Caki2 (cell line): ENCODE measurements at places on chromosomes 7 and 10.
A peak's percentile ranks its signal among the peaks of the same experiment; 100 is the strongest.

- no peak for DNase-seq
Measured at GRCh38 chr10:44761076-44761475, 150.1 kb upstream of the TMEM72 start.

DNA sequence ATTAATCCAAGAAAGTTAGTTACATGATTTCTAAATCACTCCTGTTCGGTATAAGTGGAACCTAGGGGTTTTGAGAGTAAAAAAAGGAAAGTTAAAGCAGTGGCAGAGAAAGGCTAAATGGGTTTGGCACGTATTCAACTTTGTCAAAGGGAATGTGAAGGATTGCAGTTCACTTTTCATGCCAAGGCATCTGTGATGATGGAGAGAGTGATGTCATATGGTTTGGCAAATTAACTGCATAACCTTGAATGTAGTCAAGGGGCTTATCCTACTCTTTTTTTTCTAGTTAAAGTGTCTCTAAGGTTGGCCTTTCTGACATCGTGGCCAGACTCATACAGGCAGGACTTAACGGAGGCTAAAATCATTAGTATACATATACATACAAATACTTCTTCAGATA lies 277.8 kb downstream of the EXOC4 start:
- DNase-seq: no peak

DNA sequence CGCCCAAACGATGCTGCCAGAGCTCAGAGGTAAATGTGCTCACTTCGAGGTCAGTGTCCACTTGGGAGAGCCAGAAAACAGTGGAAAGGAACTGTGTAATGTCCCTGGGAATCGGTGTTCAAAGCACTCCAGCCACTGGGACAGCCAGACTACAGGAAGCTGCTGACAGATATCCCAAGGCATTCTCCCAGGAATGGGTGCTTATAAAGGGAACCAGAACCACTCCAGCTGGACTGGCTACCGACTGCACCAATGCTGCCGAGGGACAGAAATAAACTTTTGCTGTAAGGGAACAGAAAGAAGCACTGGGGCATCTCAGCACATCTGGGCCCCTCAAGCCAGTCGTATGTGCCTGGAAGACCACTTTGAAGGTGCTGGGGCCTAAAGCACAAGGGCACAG lies 76.7 kb downstream of the ATXN7L1 start:
- DNase-seq: no peak

- DNase-seq: no peak
Measured at GRCh38 chr7:108535257-108535656, 9.3 kb upstream of the PNPLA8 start.

GRCh38 chr7:40622941-40623501 lies 488.2 kb downstream of the SUGCT start:
- DNase-seq: no peak

- no peak for DNase-seq
Measured at GRCh38 chr7:131488361-131488760, 68.1 kb downstream of the PODXL start.

- no peak for DNase-seq
Measured at GRCh38 chr10:131667047-131667446, 233.8 kb upstream of the PPP2R2D start.

DNA sequence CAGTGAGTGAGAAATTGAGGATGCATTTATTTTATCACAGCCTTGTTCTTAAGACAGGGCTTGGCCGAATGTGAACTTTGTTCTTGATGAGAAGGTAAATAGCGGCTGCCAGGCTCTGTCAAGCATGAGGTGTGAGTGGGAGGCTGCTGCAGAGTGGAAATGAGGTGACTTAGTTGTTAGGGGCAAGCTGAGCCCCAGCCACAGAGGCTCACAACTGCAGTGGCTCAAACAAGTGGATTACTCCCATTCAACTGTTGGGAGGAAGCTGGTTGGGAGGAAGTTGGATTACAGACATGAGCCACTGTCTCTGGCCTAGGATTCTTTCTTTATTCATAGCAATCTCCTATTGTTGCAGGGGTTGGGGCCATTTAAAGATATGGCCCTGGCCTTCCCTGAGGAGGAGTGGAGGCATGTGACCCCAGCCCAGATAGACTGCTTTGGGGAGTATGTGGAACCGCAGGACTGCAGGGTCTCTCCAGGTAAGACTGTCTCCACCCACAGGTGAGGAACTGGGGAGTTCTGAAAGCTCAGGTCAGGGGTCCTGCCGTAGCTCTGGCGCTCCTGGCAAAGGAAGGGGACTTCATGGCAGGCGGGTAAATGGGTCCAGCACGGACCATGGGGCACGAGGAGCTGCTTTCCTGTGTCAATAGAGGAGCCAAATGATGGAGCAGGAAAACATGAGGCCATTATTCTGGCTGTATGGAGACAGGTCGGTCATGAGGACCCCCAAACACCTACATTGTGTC lies 7.1 kb downstream of the ZSCAN25 start:
- no peak for DNase-seq

DNA sequence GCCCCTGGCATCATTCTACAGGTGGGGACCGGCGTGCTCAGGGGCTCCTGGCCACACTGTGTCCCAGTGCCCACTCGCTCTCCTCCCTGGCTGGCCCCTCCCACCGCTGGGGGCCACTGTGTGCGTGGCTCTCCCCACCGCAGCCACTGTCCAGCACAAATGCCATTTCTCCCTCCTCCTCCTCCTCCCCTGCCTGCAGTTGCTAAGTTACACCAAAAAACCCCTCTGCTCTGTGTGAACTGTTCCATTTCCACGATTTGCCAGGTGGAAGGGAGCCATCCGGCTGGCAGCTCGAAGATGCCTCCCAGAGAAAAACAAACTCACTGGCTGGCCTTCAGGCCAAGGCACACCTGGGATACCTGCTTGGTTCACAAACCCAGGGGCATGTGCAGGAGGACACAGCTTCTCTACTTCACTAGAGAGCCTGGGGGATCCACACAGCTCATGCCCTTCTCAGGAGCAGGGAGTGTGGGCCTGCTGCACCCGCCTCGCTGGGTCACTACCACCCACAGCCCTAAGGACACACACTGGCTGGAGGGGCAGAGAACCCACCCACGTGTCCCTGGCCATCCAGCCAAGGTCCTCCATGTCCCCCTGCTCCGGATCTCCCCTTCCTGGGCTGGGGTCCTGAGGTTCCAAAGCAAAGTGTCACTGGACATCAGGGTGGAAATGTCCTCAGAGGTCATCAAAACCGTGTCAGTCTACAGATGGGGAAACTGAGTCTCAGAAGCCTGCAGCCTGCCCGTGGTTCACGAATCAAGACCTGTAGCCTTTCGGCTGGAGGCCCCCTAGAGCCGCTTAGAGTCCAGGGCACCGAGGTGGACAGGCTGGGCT lies 1.7 kb downstream of the RASGEF1A start:
- no peak for DNase-seq

GRCh38 chr7:141333459-141333858 lies 217.8 kb upstream of the AGK start:
- DNase-seq: no peak

DNA sequence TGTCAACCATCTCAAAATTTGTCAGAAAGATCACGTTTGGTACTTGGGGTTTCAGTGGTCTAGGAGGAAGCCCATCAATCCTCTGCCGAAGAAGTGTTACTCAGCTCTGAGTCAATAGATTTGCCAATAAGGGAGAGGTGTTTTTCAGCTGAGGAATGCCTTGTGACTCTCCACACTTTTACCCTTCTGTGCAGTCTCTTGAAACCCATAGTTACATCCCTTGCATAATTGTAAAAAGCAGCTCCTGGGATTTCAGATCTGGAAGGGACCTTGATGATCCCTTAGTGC lies 47.5 kb downstream of the INSYN2A start:
- DNase-seq: peak; percentile 63

DNA sequence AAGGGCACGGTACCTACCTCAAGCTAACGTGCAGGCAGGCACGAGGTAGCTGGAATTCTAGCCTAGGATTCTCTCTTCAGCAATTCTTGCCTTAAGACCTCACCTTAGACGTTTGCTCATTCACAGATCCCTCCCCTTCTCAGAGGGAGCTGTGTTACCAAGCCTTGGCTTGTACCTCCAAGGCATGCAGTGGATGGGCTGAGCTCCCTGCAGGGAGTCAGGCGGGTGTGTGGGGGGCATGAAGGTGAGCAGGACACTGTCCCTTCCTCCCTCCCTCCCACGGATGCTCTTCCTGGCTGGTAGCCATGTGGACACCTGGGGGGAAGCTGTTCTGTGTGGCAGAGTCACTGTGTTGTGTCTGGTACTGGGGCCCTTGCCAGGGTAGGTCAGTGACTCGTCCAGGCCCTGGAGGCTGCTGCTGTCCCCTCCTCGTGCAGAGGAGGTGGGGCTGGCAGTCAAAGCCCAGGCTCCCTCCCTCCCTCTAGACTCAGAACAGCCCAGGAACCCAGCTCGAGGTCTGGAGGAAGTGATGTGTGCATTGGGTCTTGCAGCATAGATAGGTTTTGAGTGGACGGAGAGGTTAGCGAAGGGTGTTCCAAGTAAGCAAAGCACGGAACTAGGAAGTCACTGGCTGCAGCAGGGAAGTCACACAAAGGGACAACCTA lies 222.2 kb upstream of the SH2B2 start:
- peak; percentile 99 for DNase-seq

DNA sequence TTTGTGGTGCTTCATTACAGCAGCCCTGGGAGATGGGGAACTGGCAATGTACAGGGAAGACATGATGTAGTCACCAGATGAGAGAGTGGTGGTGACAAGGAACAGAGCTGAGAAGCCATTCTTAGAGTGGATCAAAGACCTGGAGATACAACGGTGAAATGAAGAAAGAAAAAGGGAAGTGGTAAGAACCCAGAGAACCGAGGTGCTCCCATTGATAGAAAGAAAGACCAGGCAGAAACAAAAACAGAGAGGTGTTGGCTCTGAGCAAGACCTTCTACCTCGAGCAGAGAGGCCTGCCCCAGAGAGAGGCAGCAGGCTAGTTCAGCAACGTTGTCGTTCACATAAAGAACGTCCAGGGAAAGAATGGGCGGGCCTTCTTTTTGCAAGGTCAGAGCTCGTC lies 186.7 kb downstream of the ADAM12 start:
- DNase-seq: no peak

DNA sequence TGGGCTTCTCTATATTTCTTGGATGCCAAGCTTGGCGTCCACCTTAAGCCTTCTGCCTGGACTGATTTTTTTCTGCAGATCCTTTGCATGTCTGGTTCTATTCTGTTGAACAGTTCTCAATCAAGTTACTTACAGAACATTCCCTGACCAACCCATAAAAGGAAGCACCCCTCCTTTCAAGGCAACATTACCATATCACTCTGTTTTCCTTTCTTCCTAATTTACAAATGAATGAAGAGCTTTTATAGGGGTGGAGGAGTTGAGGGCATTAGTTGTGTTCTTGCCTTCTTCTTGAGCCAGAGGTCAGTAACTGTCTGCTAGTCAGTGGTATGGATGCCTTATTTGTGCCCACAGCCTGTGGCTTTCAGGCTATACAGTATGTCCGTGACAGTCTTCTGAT lies 361.0 kb downstream of the PHTF2 start:
- DNase-seq: no peak

- DNase-seq: no peak
Measured at GRCh38 chr10:55191236-55191860, 390.3 kb upstream of the PCDH15 start.

GRCh38 chr10:74056050-74056818 lies 58.3 kb downstream of the VCL start:
- DNase-seq: peak; percentile 54

DNA sequence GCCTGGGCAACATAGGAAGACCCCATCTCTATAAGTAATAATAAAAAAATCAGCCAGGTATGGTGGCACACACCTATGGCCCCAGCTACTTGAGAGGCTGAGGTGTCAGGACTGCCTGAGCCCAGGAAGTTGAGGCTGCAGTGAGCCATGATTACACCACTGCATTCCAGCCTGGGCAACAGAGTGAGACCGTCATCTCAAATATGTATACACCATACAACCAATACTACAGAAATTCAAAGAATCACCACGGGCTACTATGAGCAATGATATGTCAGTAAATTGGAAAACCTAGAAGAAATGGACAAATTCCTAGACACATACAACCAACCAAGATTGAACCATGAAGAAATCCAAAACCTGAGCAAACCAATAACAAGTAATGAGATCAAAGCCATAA lies 60.3 kb upstream of the ZC3HAV1 start:
- no peak for DNase-seq

GRCh38 chr10:99435986-99436638 lies 5.7 kb upstream of the GOT1 start:
- DNase-seq: peak; percentile 23

GRCh38 chr10:119205894-119206602 lies 1.3 kb upstream of the GRK5 start:
- DNase-seq: peak; percentile 52

GRCh38 chr7:15430911-15431310 lies 130.9 kb downstream of the AGMO start:
- DNase-seq: no peak

DNA sequence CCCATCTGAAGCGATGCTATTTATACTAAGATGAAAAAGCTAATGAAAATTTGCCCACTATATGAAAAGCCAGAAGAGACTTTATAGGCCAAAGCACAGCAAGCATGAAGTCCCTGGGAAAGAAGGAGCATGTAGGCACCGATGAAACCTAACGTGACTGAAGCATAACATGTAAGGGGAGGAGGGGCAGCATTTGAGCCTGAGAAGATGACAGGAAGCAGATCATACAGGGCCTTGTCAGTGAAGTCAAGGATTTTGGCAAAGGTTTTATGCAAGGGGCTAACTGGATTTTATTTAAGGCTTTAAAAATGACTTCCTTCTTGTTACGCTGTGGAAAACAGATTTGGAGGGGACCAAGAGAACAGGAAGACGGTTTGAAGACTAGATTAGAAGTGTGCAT lies 744.0 kb downstream of the PHTF2 start:
- no peak for DNase-seq
